ENCODE measurements at places on chromosomes 2 and 18.

- no peak for DNase-seq
Measured at GRCh38 chr2:20429528-20429927, 17.3 kb upstream of the RHOB start.

DNA sequence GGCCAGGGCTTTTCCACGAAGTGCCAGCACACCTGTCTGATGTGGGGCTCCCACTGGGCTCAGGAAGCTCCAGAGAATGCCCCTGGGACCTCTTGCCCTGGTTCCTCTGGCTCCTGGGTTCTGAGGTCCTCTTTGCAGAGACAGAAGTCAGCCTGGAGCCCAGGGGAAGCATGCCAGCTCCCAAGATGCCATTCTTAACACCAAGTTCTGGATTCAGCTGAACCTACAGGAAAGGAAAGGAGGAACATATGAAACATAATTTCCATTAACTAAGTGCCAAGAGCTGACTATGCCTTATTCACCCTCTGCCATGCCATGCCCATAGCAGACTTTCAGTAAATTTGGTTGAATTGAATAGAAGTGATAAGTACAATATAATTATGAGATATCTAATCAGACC, 21.9 kb downstream of the FAM124B start:
- no peak for DNase-seq

- no peak for DNase-seq
Measured at GRCh38 chr2:236157366-236157765, 10.8 kb downstream of the GBX2 start.

DNA sequence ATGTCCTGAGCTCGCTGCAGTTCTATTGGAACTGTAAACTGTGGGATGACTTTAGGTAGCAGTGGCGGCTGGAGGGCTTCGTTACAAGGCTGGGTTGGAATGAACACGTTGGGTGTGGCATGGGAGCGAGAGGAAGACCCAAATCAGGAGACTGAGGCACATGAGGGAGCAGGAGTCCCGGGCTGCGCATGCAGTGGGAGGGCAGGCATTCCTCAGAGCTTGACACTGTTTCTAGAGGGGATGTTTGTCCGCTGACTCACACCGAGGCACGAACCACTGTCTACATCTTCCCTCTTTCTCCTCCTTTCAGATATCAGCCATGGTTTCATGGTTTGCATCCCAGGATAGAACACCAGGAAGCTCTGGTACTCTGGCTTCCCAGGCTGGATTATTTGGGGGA, 40.6 kb upstream of the LAMA1 start:
- no peak for DNase-seq

- no peak for DNase-seq
Measured at GRCh38 chr2:67075530-67076238, 321.4 kb upstream of the ETAA1 start.

- no peak for DNase-seq
Measured at GRCh38 chr2:29124504-29124903, 9.3 kb downstream of the CLIP4 start.

- no peak for DNase-seq
Measured at GRCh38 chr2:25528173-25528572, 145.2 kb downstream of the DTNB start.

DNA sequence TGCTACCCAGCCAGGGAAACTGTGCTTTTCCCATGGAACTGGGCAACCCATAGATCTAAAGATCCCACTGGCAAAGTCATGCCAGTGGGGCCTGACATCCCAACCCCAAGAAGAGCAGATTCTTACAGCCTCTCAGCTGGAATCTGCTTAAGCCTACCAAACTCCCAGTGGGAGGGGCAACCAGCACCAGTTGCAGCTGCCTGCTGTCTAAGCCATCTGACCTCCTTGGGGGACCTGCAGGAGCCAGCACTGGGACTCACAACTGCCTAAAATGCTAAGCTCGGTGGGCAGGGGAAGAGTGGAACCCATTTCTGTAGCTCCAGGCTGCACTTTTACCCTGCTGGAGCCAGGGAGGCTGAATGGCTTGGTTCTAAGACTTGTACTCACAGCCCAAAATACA, 770.7 kb upstream of the SLC8A1 start:
- DNase-seq: no peak

DNA sequence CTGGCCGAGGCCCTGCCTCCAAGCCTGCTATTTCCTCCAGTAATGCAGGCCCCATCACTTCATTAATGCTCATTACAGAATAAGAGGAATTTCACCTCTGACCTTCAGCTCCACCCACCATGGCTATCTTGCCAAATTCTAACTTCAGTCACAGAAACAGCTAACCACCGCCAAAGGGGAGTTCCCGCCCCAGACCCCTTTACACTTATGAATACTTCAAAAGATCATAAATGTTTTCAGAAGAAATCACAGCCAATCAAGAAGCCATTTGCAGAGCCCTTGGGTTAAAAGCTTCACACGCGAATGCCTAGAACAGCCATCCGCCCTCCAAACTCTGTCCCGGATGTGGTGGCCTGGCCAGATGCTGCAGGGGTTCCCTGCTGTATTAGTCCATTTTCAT, 73.8 kb upstream of the TWIST2 start:
- no peak for DNase-seq

DNA sequence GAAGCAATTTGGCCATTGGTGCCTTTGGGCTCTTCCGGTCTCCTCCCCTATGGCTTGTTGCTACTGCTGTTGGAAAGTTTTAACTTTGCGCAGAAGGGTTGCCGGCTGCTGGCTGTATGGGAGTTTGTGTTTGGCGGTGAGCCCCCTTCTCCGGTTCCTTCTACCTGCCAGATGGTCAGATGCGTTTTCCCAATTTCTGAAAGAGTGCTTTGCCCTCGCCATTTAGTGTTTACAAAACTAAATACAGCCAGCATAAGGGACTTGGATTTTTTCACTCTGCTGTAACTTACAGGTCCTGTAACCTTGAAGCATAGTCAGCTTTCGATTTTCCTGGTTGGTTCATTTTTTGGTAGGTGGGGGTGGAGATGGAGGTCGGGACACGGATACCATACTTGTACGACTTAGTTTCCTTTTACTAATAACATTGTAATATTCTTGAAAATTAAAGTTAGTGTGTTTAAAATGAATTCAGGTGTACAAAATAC, 604 bp downstream of the COQ10B start:
- DNase-seq: no peak

- DNase-seq: no peak
Measured at GRCh38 chr18:69172046-69172445, 228.6 kb upstream of the DOK6 start.

- DNase-seq: no peak
Measured at GRCh38 chr18:45951016-45951714, 16.0 kb downstream of the EPG5 start.

DNA sequence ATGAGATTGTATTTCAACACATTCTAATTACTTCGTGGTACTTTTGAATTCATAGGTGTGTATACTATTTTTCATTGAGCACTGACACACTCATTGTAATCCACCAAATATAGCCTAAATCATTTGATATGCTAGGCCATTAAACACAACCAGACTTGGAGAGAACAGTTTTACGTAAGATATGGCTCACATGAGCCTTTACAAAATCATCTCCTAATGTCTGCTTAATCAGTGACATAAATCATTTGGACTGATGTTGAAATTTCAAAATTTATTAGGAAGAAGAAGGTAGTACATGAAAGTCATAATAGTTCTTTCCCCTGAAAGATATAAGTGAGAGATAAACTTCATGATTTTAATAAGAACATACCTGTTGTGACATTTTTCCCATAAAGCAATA, 550.2 kb upstream of the LINC00305 start:
- no peak for DNase-seq

DNA sequence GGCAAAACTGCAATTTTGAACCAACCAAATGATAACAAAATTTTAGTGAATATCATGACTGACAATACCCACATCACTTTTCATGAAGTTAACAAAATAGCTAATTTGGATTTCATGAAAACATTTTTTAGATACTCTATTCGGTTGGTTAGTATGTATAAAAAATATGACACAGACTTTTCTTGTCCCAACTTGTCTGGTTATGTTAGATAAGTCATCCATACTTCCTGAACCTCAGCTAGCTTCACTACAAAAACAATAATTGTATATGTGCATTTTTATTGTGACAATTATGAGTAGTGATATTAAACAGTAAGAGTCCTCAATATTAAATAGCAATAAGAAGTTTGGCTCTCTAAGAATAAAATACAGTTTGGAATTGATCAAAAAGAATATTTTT, 408.1 kb upstream of the DSEL start:
- no peak for DNase-seq
